ENCODE measurements at places on chromosomes 4 and X.

- DNase-seq = no peak
These were observed 23.0 kb upstream of the PDS5A start for GRCh38 chr4:40000711-40001110.

DNA sequence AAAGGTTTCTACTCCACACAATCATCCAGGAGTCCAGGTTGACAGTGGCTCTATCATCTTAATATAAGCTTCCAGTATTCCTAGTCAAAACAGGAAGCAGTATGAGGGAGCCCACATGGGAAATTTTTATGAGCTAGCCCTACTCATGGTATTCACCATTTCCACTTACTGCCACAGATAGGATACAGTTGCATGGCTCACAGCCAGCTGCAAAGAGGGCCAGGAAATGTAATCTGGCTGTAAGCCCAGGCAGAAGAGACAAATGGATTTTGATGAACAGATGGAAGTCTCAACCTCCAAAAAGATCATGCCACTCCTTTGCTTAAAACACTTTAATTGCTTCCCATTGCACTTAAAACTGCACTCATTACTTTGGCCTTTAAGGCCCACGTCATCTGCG, 150.6 kb downstream of the ADAMTS3 start:
- peak; percentile 81 for DNase-seq

DNA sequence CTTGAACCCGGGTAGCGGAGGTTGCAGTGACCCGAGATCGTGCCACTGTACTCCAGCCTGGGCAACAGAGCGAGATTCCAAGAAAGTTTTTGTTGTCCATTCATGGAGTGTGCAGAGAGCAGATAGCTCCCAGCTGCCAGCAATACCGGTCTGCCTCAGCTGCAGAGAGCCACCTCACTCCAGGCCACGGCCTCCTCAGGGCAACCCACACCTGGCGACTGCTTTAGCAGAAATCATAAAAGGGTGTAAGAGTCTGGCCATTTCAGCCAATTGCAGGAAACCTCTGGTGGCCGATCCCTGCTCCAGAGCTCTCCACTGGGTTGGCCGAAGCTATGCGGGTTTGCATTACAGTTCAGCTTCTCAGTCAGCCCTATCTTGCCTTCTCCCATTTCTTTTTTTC, 227.4 kb upstream of the BCOR start:
- DNase-seq = no peak

DNA sequence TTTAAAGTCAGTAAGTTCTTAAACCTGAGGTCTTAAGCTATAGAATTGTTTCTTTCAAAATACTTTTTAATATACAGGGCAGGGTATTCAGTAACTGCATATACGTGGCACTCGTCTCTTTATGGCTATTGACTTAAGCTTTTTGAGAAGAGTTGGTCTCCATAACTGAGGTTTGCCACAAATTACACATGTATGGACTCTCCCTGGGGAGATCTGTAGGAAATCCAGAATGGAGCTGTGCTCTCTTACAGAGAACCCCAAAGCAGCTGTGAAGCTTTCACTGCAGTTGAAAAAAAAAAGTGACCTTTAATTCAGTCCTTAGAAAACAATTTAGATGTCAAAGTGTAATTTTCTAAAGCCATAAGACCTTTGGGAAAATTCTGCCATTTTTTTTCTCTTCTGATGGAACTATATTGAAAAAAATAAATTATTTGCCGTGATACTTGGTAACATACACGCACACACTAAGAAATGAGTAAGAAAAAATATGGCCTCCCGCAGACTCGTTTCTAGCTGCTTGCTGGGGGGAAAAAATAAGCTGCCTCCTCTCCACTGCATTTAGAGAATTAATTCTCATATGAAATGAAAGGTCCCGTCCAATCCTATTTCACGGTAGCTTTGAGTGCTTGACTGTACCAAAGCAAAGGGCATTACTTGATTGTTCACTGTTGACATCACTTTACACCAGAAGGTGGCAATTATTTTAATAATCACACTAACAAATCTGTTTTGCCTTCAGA, 159.4 kb upstream of the TENM3 start:
- DNase-seq = peak; percentile 51

GRCh38 chrX:43423876-43424275, 232.2 kb upstream of the MAOA start:
- DNase-seq = no peak

- no peak for DNase-seq
These were observed 36.8 kb upstream of the OCIAD2 start for GRCh38 chr4:48943387-48943786.

GRCh38 chr4:124958847-124959246, 246.3 kb upstream of the ANKRD50 start:
- DNase-seq = no peak
